ENCODE measurements at places on chromosomes 2 and 18. TPM values are rescaled to one million over a fixed set of nuclear protein-coding genes. Genes with fewer than 3 reads are reported as not detected.

GRCh38 chr2:225456619-225457260 is 57.2 kb downstream of the NYAP2 start:
- DNase-seq: no peak

DNA sequence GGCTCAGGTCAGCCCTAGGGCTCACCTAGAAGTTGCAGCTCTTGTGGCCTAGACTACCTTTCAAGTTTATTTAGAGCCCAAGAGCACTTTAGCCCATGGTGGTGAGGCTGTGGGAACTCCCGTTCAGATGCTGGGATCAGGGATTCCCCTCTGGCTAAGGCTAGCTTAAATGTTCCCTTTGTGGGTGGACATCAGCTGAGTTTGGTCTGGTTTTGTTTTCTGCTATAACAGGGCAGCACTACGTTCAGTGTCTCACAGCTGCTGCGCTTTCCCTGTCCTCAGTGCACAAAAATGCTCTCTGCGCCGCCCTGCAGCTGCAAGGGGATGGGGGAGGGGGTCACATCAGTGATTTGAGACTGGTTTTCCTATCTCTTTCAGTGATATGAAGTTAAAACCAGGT is 170.5 kb upstream of the KCNJ3 start:
- no peak for DNase-seq

- no peak for DNase-seq
Measured at GRCh38 chr2:54775710-54776109, 52.2 kb downstream of the EML6 start.

GRCh38 chr18:38243291-38243690 is 677.7 kb upstream of the CELF4 start:
- DNase-seq: no peak

DNA sequence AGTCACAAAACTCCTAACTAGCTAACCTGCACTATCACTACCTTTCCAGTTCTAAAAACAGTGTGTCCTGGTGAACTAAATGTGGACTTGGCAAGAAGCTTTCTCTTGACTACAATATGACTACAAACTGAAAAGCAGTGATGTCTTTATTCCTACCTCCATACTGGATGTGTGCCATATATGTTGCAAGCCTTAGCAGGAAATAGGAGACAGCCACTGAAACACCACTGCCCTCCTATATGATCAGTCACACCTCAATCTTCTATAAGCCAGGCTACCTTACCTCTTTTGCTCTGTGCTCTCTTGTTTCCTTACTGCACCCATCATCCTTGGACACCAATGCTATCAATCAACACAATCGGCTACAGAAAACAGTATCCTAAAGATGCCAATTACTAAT is 34.1 kb downstream of the SS18 start:
- no peak for DNase-seq

GRCh38 chr2:104768694-104769093 is 85.2 kb upstream of the POU3F3 start:
- no peak for DNase-seq

- no peak for DNase-seq
Measured at GRCh38 chr18:55237660-55238059, 278.4 kb upstream of the CCDC68 start.

- no peak for DNase-seq
Measured at GRCh38 chr2:66575625-66576310, 140.8 kb downstream of the MEIS1 start.

GRCh38 chr2:181165199-181165868 is 184.9 kb downstream of the UBE2E3 start:
- DNase-seq: no peak

The MC4R gene
- not detected for total RNA-seq

The HIBCH gene
- 38.4 TPM for total RNA-seq

The TLX2 gene
- total RNA-seq: not detected
